ENCODE measurements at places on chromosomes 2 and 18.

DNA sequence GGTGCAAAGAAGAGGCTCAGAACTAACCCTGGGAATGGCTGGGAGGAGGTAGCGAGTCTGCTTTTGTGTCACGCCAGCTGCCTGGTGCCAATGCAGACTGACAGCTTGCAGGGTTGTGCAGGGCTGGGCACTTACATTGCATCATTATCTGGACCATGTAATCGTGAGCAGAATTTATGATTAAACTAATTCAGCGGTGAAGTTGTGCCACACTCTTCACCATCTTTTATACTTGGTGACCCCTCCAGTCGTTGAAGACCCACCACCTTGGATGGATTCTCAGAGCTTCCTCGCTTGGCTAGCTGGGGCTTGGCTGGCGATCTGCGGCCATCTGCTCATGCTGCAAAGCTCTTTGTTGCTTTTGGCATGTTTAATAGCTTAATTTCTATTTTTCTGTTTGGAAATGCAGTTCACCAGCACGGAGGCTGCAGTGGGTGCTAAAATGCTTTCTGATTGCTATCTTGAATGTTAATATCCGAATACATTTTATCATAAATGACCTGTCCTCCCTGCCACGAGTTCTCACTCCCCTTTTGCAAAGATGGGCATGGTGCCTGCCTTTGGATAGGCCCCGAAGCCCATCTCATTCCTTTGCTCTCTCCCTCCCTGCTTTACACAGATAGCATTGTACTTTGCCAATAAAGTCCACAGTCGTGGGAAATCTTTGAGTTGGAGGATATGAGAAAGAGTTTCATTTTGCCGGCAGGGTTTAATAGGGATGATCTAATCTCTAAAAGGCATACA lies 188.2 kb downstream of the PRKCE start:
- DNase-seq: no peak

- no peak for DNase-seq
Measured at GRCh38 chr2:165227571-165227970, 11.6 kb upstream of the SCN2A start.

GRCh38 chr18:45034179-45034578 lies 353.5 kb downstream of the SETBP1 start:
- DNase-seq: no peak

DNA sequence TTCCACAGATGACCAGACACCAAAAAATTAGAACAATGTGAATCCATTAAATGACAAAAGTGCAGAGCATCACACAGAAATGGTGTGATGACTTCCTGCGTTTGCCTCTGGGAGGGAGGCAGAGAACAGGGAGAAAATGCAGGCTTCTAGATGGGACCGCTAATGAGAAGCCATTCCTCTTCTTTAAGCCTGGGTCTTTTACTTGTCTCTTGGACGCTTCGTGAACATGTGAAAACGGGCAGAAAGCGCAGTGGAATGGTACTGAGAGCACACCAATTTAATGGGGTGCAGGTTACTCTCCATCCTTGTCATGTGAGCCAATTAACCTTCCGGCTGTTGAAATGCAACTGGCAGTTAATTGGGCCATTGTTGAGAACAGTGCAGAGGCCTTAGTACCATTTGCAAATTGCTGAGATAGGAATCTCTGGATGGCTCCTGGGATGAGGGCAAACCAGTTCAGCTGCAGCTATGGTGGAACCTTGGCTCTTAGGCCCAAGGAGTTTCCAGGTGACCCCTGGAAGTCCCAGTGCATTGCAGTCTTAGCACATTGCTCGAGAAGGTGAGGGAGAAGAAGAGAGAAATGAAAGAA lies 210.4 kb upstream of the CXCR4 start:
- no peak for DNase-seq

DNA sequence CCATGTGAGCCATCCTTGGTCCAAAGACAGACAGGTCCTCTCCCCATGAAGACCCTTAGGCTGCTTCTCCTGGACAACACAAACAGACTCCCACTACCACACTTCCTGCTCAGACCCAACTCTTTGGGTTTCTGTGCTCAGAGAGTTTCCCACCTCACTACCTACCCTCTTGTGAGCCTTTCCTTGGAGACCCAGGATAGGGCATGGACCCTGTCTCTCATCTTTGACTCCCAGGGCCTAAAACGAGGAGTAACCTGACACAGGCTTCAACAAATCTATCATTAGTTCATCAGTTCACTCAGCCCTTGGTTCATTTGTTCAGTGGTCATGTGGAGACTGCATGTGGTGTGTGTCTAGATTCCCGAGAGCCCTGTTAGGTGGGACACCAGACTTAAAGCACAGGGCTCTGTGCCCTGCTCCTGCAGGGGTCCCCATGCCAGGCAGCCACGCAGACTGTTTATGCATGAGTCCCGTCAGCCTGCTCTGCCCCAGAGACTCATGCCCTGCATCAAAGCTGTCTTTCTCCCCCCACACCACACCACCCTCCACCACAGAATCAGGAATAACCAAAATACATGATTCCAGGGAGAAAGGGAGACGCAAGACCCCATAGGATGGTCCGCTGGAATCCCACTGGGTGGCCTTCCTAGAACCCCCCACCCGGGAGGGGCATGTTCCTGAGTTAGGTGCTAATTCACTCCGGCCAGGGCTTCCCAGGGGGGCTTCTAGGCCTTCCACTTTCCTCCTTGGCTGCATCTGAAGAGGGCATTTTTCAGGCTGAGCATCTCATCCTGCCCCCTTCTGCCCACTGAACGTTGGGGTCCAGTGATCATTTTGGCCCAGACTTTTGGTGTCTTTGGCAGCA lies 100.2 kb upstream of the TEX51 start:
- no peak for DNase-seq

DNA sequence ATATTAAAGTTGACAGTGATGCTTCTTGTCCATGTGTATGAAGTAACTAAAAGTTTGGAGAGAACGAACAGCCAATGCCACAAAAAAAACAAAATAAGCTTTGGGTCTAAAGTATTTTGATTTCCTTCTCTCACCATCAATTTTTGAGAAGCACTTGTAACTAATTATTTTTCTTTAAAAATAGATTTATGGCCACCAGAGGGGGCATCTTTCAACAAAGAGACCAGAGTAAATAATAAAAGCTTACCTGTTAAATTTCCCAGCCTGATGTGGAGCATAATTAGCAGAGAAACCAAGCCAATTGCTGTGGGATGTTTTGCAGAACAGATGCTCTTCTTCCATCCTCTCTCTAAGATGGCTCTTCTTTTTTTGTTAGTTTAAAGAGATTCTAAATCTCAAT lies 29.0 kb downstream of the LINC00305 start:
- no peak for DNase-seq

GRCh38 chr2:85012855-85013254 lies 41.9 kb downstream of the KCMF1 start:
- no peak for DNase-seq

- DNase-seq: peak; percentile 51
Measured at GRCh38 chr2:38750011-38750890, 910 bp downstream of the SRSF7 start.

- no peak for DNase-seq
Measured at GRCh38 chr2:216216951-216217903, 108.1 kb downstream of the XRCC5 start.

- no peak for DNase-seq
Measured at GRCh38 chr2:212730994-212731393, 192.4 kb upstream of the ERBB4 start.

DNA sequence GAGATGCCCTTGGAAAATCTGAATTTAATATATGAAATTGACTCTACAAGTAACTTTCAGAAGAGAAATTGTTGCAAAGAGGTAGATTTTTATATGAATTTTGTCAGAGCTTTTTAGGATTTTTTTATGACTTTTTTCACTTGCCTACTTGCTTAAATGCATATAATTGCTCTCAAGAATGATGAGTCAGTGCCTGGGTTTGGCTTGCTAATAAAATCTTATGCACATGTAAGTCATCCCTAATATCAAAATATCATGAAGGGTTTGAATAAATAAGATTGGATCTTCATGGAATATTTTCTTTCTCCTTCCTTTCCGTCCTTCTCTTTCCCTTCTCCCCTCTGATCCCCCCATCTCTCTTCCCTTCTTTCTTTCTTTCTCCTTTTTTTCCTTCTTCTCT lies 354.1 kb downstream of the TXNL1 start:
- DNase-seq: no peak

DNA sequence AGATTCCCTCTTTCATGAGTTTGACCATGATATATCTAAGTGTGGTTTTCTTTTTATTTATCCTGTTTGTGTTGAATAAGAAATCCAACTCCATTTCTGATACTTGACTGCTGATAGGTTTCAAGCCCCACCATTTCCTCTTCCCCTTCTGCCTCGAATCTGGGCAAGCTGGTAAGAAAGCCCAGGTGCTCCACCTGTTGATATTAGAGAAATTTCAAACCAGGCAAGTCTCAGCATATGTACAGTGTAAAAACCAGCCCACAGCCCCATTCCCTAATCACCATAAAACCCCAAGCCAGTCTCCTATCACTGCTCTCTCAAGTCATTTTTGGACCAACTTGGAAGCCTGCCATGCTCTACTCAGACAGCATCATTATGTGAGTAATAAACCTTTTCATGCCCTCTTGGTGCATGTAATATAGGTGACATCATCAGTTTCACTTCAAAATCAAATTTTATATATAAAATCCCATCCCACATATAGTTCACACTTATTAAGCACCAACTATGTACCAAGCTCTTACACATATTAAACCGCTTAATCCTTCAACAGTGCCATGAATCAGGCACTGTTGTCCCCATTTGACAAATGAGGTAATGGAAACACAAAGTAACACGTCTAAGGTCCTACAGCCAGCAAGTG lies 46.6 kb downstream of the SMAD2 start:
- no peak for DNase-seq

GRCh38 chr2:126895336-126895735 lies 3.4 kb upstream of the TEX51 start:
- no peak for DNase-seq

GRCh38 chr18:25278394-25278793 lies 73.6 kb downstream of the ZNF521 start:
- no peak for DNase-seq

DNA sequence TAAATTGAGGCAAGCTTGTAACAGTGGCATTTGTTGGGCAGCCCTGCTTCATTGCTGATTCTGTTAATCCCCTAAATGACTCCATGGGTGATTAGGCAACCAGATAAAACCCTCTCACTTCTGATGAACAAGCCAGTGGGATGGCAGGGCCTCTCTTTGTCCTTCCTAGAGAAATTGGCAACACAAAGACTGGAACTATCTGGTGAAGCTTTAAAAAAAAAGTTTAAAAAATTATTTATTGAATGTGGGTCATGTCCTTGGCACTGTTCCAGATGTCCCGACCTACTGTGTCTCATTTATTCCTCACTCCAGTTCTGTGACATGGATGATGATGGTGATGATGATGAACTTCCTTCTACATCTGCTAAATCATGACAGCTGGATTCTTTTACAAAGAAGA lies 30.8 kb downstream of the NRP2 start:
- DNase-seq: no peak

GRCh38 chr18:58649966-58650816 lies 21.1 kb upstream of the MALT1 start:
- peak; percentile 53 for DNase-seq

DNA sequence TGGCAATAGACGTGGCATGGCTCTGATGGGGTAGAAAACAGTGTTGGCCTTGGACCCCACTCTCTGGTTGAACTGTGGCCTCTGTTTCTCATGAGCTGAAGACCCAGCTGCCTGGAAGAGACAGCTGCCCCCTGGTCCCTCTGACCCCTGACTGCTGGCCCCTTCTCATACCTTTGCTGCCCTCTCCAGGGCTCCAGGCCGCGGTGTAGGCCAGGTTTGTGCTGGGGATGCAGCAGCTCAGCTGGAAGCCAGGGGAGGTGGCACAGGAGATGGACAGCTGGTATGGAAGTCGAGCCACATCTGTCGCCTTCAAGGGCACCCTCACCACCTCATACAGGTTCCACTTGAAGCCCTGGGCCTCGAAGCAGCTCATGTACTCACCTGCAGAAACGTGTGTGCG lies 31.7 kb upstream of the SELENOI start:
- no peak for DNase-seq

GRCh38 chr2:10717628-10718027 lies 3.8 kb upstream of the ATP6V1C2 start:
- DNase-seq: no peak

- no peak for DNase-seq
Measured at GRCh38 chr2:52884761-52885352, 882.7 kb upstream of the CHAC2 start.

- no peak for DNase-seq
Measured at GRCh38 chr2:181527058-181527457, 69.9 kb downstream of the ITGA4 start.

- no peak for DNase-seq
Measured at GRCh38 chr2:165610591-165611029, 141.1 kb downstream of the CSRNP3 start.

DNA sequence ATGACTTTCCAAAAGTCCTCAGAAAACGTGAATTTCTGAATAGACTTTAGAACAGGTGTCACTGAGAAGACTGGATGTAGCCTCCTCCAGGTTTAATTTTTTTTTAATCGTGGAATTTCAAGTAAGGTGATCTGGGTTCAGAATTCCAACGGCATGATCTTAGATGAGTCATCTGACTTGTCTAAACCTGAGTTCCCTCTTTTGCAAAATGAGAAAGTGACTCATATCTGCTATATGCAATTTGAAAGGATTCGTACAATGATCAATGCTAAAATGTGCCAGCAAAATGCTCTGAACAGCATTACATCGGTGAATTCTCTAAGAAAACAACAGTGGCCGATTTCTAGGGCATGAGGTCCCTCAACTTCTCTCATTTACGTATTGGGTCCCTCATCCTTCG lies 69.1 kb upstream of the ZNF516 start:
- DNase-seq: no peak

DNA sequence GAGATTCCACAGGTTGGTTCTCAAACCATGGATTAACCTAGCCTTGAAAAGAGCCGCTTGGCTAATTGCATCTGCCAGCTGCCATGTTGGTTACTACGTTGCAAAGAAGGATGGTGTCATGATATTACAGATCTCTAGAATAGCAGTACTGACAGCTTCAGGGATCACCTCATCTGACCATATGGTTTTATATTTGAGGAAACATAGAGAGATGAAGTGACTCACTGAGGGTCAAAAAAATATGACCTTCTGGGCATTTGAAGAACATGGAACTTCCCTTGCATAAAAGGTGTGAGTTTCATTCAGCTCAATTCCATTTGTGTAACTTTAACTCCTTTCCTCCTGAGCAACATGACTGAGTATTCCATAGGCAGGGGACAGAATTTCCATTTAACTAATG lies 242.3 kb downstream of the SETBP1 start:
- DNase-seq: no peak

- DNase-seq: no peak
Measured at GRCh38 chr2:38370664-38371063, 6.4 kb downstream of the ATL2 start.

- no peak for DNase-seq
Measured at GRCh38 chr2:158291544-158292180, 164.9 kb downstream of the CCDC148 start.

GRCh38 chr18:24271381-24272228 lies 126.0 kb downstream of the OSBPL1A start:
- DNase-seq: no peak
